ENCODE measurements at places on chromosomes 3 and 15.

- DNase-seq: no peak
Observed at GRCh38 chr15:88624156-88624970, 3.2 kb downstream of the AEN start.

GRCh38 chr3:132405609-132406299, 11.5 kb upstream of the DNAJC13 start:
- no peak for DNase-seq

GRCh38 chr3:189586941-189587663, 44.1 kb upstream of the TP63 start:
- DNase-seq: no peak

DNA sequence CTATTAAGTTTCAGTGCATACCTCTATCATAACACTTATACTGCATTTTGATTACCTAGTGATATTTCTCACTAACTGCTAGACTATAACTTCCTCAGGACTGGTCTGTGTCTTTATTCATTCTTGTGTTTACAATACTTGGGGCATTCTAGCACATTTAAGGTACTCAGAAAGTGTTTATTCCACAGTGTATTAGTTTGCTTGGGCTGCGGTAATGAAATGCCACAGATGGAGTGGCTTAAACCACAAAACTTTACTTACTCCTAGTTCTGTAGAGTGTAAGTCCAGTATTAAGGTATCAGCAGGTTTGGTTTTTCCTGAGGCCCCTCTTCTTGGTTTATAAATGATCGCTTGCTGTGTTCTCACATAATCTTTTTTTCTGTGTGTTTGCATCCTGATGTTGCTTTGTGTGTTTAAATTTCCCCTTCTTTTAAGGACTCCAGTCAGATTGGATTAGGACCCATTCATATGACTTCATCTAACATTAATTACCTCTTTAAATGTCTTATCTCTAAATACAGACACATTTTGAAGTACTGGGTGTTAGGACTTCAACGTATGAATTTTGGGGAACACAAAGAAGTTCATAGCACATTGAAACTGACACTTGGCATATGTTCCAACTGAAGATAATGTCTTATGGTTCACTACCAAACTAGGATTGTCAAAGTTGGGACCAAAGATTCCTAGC, 23.9 kb downstream of the RNF111 start:
- no peak for DNase-seq

- DNase-seq: no peak
Observed at GRCh38 chr3:192825657-192826200, 91.9 kb downstream of the MB21D2 start.

GRCh38 chr15:83471307-83471866, 24.2 kb downstream of the SH3GL3 start:
- DNase-seq: no peak

DNA sequence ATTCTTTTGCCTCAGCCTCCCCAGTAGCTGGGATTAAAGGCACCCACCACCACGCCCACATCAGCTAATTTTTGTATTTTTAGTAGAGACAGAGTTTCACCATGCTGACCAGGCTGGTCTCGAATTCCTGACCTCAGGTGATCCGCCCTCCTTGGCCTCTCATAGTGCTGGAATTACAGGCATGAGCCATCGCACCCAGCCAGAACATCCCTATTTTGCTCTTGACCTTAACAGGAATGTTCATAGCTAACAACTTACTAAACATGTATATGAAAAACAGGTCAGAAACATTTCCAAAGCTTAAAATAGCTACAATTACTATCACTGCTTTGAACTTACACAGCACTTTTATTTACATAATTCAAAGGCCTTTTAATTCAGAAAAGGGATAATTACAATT, 33.7 kb downstream of the UQCC5 start:
- no peak for DNase-seq

DNA sequence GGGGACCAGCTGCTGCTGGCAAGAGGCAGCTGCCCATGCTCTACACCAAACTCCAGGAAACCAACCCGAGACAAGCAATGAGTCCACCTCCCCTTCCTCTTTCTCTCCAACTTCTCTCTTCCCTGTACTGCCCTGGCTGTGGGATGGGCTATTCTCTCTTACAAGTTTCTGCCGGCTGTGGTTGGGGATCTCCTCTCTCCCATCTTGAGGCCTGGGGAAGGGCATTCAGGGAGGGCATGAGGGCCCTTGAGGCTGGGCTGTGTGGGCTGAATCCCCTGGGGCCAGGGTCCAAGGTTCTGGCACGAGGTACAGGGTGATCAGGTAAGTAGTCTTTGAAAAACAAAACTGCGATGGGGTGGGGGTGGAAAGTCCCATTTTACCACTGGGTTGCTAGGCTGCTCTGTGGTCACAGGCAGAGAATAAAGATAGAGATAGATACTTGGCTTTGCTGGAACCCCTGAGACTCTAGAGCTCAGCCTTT, 32.3 kb upstream of the CTSH start:
- no peak for DNase-seq

DNA sequence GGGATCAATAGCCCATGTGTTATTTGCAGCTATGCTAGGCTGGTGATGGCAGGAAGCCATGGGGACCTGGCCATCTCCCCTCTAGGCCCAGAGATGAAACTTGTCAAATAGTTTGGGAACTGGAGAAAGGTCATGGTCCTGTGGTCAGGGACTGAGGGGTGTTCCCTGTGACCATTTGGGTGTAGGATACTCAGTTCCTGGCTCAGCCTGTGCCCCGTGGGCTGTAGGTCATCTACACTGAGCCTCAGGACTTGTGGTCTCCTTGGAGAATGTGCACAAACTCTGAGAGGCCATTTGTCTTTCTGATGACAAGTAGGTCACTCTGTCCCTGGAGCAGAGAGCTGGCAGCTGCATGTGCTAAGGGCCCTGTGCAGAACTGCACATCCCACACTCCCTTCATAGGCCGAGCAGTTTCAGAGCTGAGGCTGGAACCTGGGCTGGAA, 17.5 kb downstream of the GASK1A start:
- no peak for DNase-seq

GRCh38 chr3:182276512-182276911, 516.8 kb upstream of the ATP11B start:
- no peak for DNase-seq

DNA sequence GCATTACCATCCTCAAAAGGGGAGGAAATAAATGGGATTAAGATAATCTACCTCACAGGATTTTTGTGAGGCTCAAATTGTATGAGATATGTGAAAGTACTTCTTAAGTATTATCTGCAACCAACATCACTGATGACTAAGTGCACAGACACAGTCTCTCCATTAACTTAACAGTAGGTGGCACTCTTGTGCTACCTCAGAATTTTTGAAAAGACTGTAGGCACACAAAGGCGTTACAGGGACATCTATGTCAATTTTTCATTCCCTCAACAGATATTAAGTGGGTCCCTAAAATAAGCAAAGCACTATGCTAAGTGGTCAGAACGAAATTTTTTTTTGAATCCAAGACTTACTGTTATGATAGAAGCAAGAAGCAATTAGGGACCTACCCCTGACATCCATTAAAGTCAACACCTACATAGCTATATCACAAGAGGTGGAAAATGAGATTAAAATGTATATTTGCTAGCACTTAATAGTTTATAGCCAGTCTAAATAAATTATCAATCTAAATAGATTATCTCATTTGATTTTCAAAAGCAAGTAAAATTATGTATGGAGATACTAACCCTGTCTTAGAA, 52.9 kb downstream of the RYK start:
- DNase-seq: peak; percentile 8

DNA sequence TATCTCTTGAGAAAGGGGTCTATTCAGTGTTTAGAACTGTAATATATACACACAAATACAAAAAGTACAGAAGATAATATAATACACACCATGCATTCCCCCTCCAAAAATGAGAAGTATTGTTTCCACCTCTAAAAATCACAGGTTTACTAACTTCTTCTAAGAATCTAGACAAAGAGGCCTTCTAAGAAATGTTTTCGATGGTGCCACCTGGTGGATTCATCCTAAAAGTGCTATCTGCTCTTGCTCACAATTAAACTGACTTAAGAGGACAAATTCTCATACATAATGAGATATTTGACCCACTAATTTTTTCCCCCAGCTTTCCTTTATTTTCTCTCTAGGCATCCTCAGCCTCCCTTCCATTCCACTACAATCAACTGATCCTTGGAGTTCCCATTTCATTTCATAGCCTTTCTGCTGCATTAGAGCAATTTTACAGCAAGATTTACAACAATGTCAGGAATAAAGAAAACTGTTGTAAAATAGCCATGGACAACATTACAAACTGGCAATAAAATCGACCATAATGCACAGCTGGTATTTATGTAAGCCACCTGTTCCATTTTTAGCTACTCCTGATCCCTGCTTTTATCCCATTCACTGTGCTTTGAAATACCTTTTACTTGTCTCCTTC, 124.6 kb downstream of the ARRDC4 start:
- no peak for DNase-seq

DNA sequence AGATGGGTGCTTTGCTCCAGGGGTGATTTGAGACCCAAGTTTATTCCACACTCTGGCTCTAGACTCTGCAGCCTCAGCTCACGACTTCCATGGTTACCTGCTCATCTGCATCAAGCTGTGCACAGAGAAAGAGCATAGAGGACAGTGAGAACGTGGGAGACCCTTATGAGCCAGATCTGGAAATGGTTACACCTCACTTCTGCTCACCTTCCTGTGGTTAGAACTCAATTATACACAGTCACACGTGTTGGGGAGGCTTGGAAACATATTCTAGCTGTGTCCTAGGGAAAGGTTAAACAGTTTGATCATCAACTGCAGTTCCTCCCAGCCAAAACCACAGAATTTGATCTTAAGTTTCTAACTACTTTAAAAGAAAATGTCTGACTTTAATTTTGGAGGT, 1.8 kb downstream of the FETUB start:
- no peak for DNase-seq

GRCh38 chr3:128128251-128128650, 4.6 kb upstream of the RUVBL1 start:
- no peak for DNase-seq

Measured in DMS79 (cell line).